NCI-H774 (cell line): ENCODE measurements at places on chromosomes 16 and 17.

DNA sequence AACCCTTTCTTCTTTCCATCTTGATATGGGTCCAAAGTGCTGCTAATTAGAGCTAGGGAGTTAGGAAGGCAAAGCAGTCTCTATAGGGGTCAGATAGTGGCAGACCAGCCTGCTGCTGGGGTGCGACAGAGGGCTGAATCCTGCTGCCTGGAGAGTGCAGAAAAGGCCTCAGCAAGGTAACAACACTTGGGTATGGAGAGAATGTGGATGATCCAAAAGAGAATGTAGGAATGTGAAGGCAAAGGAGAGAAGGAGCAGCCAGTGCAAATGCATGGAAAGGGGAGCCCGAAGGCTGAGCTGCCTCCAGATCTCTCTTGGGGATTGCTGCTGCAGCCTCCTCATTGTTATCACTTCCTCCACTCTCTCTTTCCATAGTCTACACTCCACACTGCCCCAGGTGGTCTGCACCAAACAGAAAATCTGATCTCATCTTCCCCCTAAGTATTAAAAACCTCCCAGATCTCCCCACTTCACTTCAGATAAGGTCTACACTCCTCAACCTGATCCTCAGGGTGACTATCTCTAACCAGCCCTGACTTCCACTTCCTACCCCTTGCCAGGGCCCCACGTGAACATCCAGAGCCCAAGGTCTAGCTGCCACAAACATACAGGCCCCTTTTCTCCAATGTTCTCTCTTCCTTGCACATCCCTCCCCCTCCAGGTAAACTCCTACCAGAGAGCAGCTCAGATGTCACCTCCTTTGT, 28.8 kb downstream of the TOM1L2 start:
- DNase-seq = no peak

DNA sequence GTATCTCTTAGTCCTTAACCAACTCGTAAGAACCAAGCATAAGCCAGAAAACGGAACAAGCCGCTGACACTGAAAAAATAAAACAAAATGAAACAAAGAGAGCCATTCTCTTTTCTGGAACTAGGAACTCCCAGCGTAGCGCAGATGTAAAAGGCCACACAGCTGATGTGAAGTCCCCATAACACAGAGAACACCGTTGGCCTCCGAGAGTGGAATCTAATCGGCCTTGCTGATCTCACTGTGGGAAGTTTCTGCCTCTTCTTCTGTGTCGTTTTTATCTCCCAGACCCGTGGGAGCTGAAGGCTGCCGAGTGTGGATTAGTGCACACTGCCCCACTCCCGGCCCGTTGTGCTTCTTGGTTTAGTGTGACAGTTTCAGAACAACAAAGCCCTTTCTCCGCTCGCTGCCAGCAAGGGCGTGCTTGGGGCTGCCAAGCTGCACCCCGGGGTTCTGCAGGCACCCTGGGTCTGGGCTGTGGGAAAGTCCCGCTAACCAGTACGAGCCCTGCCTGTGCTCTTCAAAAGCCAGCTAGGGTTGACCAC, 21.7 kb downstream of the TTYH2 start:
- no peak for DNase-seq

DNA sequence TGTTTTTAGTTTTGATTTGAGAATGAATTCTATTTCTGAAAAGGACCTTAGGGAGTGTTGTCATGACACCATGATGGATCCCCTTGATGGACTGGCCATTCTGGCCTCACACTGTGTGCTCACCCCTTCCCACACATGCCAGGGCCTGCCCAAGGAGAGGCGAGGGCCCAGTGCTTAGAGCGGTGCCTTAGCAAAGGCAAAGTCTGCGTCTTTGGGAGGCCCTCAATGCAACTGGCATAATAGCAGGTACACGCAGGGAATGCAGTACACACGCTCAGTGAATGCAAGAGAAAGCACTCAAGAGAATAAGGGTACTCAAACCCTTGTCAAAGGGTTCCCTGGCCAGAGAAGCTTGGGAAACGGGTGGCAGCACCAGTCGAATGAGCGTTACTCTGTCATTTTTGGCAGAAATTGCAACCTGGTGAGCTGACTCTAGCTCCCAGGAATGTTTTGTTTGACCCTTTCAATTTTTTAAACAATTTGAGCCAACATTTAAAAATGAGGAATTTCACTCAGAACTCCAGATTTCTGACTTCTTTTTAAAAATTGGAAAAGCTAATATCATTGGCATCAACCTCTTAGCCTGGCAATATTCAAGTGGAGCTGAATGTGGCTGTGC, 32.1 kb downstream of the NKD1 start:
- DNase-seq = no peak

- no peak for DNase-seq
Measured at GRCh38 chr17:47983492-47984223, 12.7 kb downstream of the CDK5RAP3 start.

- no peak for DNase-seq
Measured at GRCh38 chr16:52781005-52781630, 234.2 kb upstream of the TOX3 start.

DNA sequence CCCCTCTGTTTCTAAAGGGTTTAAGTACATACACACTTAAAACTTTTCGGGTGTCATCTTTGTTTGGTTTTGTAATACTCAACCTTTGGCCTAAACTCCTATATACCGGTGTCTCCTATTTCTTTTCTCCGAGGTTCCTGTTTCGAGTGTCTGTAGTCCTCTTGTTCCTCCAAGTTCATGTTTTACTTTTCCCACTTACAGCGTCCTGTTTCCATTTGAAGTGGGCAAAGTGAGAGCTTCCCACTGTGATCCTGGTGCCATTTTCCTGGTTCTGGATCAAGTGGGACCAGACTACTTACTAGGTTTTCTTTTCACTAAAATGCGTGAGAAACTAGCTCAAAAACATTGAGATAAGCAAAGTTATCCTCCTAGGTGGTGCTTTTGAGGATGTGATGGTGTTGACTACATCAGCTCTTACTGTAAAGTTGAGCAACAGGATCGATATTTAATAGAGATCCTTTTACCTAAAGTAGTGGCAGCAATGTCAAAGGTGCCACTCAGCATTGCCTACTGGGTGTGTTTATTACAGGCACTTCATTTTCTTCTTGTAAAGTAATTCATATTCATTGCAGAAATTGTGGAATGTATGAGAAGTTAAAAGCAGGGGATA, 1.3 kb downstream of the PSMD3 start:
- no peak for DNase-seq

DNA sequence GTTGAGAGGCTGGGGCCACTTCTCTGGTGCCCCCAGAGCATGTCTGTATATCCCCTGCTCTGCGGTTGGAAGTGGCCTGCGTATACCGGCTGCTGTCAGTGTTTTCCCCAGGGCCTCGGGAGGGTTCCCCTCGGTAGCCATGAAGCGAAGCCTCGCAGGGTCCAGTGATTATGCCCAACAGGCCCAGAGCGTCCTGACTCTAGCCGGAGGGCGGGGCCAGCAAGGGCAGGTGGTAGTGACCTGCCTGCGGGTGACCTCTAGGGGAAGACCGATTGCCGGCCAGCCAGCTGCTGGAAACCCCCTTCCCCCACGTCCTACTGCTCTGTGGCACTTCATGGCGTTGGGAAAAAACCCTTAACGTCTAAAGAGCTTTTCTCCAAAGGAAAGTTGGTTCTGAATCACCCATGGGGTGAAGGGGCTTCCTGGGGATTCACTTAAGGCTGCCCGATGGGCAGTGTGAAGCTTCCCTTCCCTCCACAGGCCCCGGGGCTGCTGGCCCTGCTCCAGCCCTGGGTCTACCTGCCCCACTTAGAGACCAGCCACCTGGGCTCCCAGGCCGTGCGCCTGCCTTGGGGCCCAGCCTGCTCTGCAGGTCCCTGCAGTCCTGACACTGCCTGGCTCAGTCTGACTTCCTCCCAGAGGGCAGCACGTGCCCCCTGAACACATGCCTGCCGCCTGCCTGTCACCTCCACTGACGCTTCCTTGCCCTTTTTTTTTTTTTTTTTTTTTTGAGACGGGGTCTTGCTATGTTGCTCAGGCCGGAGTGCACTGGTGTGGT, 72.8 kb downstream of the SOCS1 start:
- no peak for DNase-seq

- DNase-seq = no peak
Measured at GRCh38 chr16:49462362-49462988, 88.9 kb downstream of the C16orf78 start.

- peak; percentile 60 for DNase-seq
Measured at GRCh38 chr16:24504472-24505345, 34.7 kb upstream of the RBBP6 start.

- DNase-seq = no peak
Measured at GRCh38 chr17:12178644-12179330, 158.1 kb downstream of the MAP2K4 start.

- no peak for DNase-seq
Measured at GRCh38 chr17:57636274-57636673, 108.8 kb downstream of the CCDC182 start.

DNA sequence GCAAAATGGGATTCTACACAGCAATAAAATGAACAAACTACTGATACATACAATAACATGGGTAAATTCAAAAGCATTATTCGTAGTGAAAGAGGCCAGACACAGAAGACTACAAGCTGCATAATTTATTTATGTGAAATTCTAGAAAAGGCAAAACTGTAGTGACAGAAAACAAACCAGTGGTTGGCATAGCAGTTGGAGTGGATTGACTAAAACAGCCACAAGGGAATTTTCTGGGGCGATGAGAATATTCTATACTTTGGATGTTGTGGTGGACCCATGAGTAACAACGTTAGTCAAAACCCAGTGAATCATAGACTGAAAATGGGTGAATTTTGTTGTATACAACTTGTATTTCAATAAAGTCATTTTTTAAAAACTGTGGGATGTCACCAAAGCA, 63.2 kb upstream of the RPL38 start:
- no peak for DNase-seq

- DNase-seq = no peak
Measured at GRCh38 chr17:30361766-30362279, 16.9 kb upstream of the CPD start.

DNA sequence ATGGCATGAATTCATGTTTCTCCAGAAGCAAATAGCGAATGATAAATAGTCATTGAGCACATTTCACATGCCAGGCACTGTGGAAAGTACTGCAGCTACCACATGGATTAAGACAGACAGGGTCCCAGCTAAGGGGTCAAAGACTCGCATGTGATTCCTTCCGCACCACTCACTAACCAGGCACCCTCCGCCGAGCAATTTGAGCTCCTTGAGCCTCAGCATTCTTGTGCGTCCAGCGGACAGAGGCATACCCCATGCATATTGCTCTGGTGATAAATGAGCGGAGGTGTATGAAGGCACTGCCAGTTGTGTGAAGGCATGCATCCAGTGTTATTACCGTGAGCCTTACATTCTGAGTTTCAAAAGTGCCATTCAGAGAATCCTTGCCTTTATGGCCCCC, 358.7 kb downstream of the HS3ST4 start:
- no peak for DNase-seq

GRCh38 chr16:55338646-55339045, 14.6 kb downstream of the IRX6 start:
- no peak for DNase-seq
